Esophagus squamous epithelium (tissue), 5 donors: ENCODE measurements at places on chromosomes 3 and 15. TPM values are rescaled to one million over a fixed set of nuclear protein-coding genes. Genes with fewer than 3 reads are reported as not detected.
A peak's percentile ranks its signal among the peaks of the same experiment; 100 is the strongest.

GRCh38 chr3:47221798-47222197 lies 57.9 kb upstream of the SETD2 start:
- H3K27ac ChIP-seq = no peak overlapping the region
- no peak overlapping the region for H3K4me3 ChIP-seq
- H3K36me3 ChIP-seq = no peaks in the 10 kb centered on the region
- no peak for DNase-seq
- H3K4me1 ChIP-seq = no peaks in the 10 kb centered on the region
- H3K27me3 ChIP-seq = no peaks in the 10 kb centered on the region

DNA sequence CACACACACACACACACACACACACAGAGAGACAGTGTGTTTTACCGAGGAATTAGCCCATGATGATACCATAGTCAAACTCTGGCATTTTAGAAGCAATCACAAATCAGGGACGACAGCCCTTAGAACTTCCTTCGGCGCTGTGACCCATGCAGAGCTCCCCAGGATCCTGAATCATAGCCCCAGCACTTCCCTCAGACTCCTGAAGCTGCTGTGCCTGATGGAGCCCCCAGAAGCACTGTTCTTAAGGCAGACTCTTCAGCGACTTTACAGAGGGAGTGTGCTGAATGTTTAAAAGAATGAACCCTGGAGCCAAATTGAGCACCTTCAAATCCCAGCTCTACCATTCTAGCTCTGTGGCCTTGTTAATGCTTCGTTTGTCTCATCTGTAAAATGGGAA lies 89.3 kb upstream of the LIPC start:
- H3K4me3 ChIP-seq = no peak overlapping the region
- DNase-seq = no peak
- H3K27me3 ChIP-seq = no peaks in the 10 kb centered on the region
- no peaks in the 10 kb centered on the region for H3K4me1 ChIP-seq
- H3K27ac ChIP-seq = no peak overlapping the region

DNA sequence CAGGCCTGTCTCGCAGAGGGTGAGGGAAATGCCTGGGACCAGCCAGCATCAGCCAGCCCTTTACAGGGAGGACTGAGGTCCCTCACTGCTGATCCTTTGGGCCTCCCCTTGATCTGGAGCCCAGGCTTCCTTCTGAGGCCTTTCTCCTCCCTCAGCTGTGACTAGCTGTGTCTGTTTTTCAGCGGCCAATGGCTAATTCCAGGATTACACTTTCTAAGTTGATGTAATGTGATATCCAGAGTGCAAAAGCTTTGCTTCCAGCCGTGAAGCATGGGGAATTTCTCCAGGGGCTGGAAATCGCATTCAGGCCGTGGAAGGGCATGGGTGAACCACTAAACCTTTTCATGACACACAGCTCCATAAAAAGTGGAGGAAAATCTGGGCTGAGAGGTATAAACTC lies 157.6 kb downstream of the SHQ1 start:
- H3K4me1 ChIP-seq = no peaks in the 10 kb centered on the region
- H3K4me3 ChIP-seq = no peak overlapping the region
- no peak overlapping the region for H3K27ac ChIP-seq
- no peaks in the 10 kb centered on the region for H3K36me3 ChIP-seq
- DNase-seq = no peak

The SCN11A gene
- total RNA-seq = not detected

The FAH gene
- total RNA-seq = 13.8 TPM

DNA sequence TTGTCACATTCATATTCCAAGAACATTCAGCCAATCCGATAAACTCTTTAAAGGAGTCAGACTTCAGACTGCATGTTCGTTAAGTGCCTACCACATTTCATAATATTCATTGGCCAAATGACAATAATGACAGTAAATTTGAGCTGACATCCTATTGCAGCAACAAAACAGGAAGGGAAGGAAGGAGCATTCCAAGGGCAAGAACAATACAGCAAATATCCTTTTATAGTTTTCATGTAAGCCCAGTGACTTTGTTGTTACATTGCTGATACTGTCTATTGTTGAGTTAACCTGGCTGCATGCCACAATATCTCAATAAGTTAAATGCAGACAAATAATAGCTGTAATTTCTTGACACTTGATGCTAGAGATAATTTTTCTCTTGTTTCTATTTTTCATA lies 16.4 kb upstream of the CBLB start:
- H3K36me3 ChIP-seq = no peaks in the 10 kb centered on the region
- DNase-seq = no peak
- no peak overlapping the region for H3K4me3 ChIP-seq
- H3K27ac ChIP-seq = no peak overlapping the region
- H3K4me1 ChIP-seq = no peaks in the 10 kb centered on the region

GRCh38 chr15:62781081-62781497 lies 261.5 kb upstream of the TPM1 start:
- H3K27me3 ChIP-seq = no peaks in the 10 kb centered on the region
- peaks cover 4% of the 10 kb centered on the region for H3K4me1 ChIP-seq
- H3K27ac ChIP-seq = no peak overlapping the region
- H3K36me3 ChIP-seq = no peaks in the 10 kb centered on the region
- H3K4me3 ChIP-seq = no peak overlapping the region
- DNase-seq = no peak

The LSM3 gene
- total RNA-seq = 14.5 TPM

DNA sequence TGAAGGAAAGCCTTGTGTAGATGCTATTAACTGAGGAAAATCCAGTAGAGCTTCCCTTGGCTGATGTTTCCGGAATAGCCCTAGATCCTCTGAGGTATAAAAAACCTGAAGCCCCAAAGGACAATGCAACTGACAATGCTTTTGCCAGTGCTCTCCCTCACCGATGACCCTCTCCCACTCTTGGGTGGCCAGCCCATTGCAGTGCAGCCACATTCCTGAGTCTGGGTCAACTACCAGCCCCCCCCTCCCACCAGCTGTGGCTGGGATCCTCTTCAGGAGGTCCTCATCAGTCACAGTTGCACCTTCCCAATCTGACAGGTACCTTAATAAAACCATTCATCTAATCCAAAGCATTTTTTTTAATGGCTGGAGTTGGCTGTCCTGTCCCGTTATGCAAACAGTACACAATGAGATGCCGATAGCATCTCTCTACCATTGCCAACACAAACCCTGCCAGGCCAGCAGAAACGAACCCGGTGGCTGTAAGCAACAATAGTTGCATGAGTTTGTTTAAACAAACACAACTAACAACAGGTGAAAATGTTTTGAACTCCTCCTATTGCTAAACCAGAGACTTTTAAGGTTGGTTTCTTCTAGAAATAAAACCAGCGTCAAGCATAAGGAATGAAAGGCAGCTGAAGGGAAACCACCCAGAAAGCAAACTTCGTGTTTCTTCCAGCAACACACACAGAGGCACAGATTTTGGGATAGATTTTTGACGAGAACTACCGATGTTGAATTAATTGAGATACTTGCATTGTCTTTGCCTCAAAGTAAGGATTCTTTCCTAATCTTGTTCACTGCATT lies 128.3 kb upstream of the ARHGEF3 start:
- no peak overlapping the region for H3K4me3 ChIP-seq
- H3K27me3 ChIP-seq = no peaks in the 10 kb centered on the region
- no peak for DNase-seq
- H3K27ac ChIP-seq = peak overlapping the region; percentile 9
- peaks cover 21% of the 10 kb centered on the region for H3K4me1 ChIP-seq

DNA sequence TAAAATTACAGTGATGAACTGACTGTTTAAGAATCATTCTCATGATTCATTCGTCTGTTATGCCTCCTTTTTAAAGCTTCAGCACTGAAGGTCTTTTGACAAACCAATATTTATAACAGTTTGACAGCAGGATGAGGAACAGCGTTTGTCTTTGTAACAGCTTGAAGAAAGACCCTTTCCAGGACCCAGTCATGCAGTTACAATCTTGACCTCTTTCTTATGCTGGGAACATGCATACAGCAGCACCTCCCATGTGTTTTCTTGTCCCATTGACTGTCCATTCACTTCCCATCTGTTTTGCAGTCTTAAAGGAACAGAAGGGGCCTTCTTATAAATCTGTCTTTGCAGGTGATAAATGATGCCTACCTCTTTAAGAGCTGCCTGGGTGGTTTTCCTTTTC lies 87.2 kb downstream of the OPA1 start:
- H3K4me1 ChIP-seq = no peaks in the 10 kb centered on the region
- no peaks in the 10 kb centered on the region for H3K27me3 ChIP-seq
- no peak for DNase-seq
- no peak overlapping the region for H3K4me3 ChIP-seq

- H3K27ac ChIP-seq = peak overlapping the region; percentile 61
- H3K27me3 ChIP-seq = no peaks in the 10 kb centered on the region
- H3K4me3 ChIP-seq = no peak overlapping the region
- no peak for DNase-seq
- H3K4me1 ChIP-seq = peaks cover 21% of the 10 kb centered on the region
Observed at GRCh38 chr15:99409097-99409473, 156.7 kb upstream of the MEF2A start.

GRCh38 chr3:13600950-13601691 lies 52.2 kb downstream of the FBLN2 start:
- no peak overlapping the region for H3K27ac ChIP-seq
- no peak for DNase-seq
- H3K4me1 ChIP-seq = no peaks in the 10 kb centered on the region
- H3K27me3 ChIP-seq = no peaks in the 10 kb centered on the region
- no peak overlapping the region for H3K4me3 ChIP-seq
- no peaks in the 10 kb centered on the region for H3K36me3 ChIP-seq

DNA sequence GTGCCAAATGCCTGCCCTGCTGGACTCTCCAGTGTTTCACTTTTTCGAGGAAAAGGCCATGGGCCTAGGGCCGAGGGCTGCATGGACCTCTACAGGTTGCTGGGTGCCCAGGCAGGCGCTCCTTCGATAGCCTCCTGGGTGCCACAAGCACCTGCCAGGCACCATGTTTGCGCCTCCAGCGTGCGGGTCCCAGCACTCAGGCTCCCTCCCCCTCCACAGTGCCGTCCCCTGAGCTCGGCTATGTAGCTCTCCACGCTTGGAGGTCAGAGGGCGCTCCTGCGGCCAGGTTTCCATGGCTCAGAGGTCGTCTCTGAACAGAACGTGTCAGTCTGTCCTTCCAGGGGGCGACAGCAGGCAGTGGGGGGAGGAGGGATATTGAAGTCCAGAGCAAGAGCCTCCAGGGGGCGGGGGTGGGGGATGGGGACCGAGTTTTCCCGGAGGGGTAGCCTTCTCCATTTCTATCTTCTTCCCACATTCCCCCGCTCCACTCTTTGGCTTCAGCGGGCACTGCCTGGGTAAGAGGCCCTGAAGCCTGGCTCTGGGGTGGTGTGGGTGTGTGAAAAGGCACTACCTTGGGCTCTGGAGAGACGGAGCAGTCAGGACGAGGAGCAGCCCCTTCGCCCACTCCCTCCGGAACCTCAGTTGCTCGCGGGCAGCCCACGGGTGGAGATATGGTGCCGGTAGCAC lies 3.6 kb downstream of the ONECUT1 start:
- no peak for DNase-seq
- H3K27ac ChIP-seq = no peak overlapping the region
- H3K4me1 ChIP-seq = peaks cover 39% of the 10 kb centered on the region
- H3K4me3 ChIP-seq = no peak overlapping the region
- H3K36me3 ChIP-seq = no peaks in the 10 kb centered on the region

The ST8SIA2 gene
- total RNA-seq = not detected

The GABRA5 gene
- 0.57 TPM for total RNA-seq

- H3K4me1 ChIP-seq = no peaks in the 10 kb centered on the region
- H3K36me3 ChIP-seq = no peaks in the 10 kb centered on the region
- DNase-seq = no peak
- no peak overlapping the region for H3K4me3 ChIP-seq
- H3K27ac ChIP-seq = no peak overlapping the region
- no peaks in the 10 kb centered on the region for H3K27me3 ChIP-seq
Observed at GRCh38 chr3:147246906-147247305, 159.4 kb downstream of the ZIC4 start.

The PLXNB1 gene
- total RNA-seq = 215 TPM

GRCh38 chr3:126339466-126339865 lies 17.7 kb downstream of the KLF15 start:
- H3K4me1 ChIP-seq = no peaks in the 10 kb centered on the region
- H3K27me3 ChIP-seq = no peaks in the 10 kb centered on the region
- H3K4me3 ChIP-seq = no peak overlapping the region
- no peak for DNase-seq
- H3K27ac ChIP-seq = no peak overlapping the region

DNA sequence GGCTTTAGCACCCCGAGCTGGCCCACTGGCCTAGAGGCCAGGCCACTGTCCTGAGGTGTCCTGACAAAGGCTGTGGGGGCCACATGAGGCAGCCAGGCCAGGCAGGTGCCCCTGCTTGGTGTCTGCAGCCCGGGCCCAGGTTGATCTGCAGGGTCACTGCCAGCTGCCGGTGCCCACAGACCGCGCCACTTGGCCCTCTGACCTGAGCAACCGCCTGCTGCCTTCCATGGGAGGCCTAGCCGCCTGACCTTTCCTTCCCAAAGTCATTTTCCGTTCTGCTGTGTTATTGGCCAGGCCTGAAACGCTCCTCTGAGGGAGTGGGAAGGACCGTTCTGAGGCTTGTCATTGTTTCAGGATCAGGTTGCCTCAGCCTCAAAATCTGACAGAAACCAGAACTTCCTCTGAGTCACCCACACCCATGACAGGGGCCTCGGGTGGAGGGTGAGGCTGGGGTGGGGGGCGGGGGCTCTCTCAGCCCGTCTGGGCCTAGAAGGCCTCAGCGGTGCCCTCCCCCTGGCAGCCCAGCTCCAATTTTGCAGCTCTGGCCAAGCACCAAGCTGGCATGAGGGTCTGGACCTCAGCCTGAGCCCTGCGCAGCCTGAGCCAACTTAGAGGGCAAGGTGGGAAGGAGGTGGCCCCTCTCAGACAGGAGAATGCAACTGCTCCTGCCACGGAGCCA lies 140.7 kb upstream of the MEF2A start:
- no peaks in the 10 kb centered on the region for H3K36me3 ChIP-seq
- no peak for DNase-seq
- H3K4me3 ChIP-seq = no peak overlapping the region
- H3K4me1 ChIP-seq = peaks cover 18% of the 10 kb centered on the region

GRCh38 chr15:29747837-29748417 lies 74.3 kb downstream of the TJP1 start:
- no peak for DNase-seq
- peaks cover 3% of the 10 kb centered on the region for H3K4me1 ChIP-seq
- H3K4me3 ChIP-seq = no peak overlapping the region

The TF gene
- 0.53 TPM for total RNA-seq

- H3K27ac ChIP-seq = peak overlapping the region; percentile 2
- no peak for DNase-seq
- peaks cover 49% of the 10 kb centered on the region for H3K4me1 ChIP-seq
- H3K27me3 ChIP-seq = no peaks in the 10 kb centered on the region
- H3K4me3 ChIP-seq = no peak overlapping the region
- H3K36me3 ChIP-seq = no peaks in the 10 kb centered on the region
Observed at GRCh38 chr15:98671060-98672008, 23.0 kb downstream of the IGF1R start.

DNA sequence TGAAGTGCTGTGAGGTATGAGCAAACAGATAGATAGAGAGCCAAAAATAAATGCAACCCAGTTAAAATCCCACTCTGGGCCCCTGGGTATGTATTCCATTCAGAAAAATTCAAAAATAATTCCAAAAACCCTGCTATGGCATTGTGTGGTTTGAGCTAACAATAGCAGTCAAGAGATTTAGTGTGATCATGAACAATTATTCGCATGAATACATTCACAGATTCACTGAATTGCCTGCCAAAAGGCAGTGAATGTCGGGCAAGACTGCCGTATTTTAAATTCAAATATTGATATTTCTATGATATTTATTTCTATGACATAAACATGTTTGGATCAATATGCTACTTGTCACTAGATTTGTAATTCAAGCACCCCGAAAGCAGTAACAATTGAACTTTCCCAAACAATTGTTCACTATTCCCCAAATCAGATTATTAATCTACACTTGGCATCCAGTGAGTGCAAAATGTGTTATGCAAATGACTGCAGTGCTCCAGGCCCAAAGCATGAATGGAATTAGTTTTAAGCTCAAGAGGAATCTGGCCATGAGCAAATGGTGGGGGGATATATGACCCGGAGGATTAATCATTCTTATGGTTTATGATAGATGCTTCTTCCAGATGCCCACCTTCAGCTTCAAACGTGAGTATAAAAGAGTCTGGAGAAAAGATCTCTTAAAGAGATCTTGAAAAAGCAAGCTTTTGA lies 417.0 kb upstream of the MEIS2 start:
- no peaks in the 10 kb centered on the region for H3K4me1 ChIP-seq
- H3K27me3 ChIP-seq = no peaks in the 10 kb centered on the region
